Cardiac muscle cell (in vitro differentiated cells and primary cell): ENCODE measurements at places on chromosomes 7 and 10. TPM values are rescaled to one million over a fixed set of nuclear protein-coding genes. Genes with fewer than 3 reads are reported as not detected.

DNA sequence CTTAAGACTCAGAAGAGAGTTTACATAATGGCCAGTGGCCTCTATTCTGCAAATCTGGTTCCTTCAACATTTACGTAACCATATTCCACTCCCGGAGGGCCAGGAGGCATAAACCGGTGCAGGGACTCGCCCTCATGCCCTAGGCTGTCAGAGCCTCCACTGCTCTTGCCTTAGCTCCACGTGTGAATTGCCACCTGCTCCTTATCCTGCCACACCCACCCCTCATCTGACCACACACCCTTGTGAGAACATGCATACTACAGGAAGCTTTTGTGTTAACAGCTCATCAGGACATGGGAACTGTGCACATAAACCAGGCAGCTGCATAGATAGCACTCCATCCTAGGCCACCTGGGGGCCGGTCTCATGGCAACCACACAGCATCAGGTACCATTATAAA is 146.7 kb upstream of the PFKP start:
- no peak overlapping the region for H3K27ac ChIP-seq
- H3K4me3 ChIP-seq = no peak overlapping the region
- H3K36me3 ChIP-seq = no peaks in the 10 kb centered on the region
- H3K4me1 ChIP-seq = no peaks in the 10 kb centered on the region
- DNase-seq = no peak

The LOXL4 gene
- 2.2 and 10.9 TPM in 2 replicates for total RNA-seq

GRCh38 chr10:29554660-29555059 is 80.1 kb downstream of the SVIL start:
- peak; percentile 23 for DNase-seq
- H3K4me3 ChIP-seq = no peak overlapping the region
- H3K27me3 ChIP-seq = no peaks in the 10 kb centered on the region
- no peak overlapping the region for H3K27ac ChIP-seq
- H3K4me1 ChIP-seq = peaks cover 4% of the 10 kb centered on the region

DNA sequence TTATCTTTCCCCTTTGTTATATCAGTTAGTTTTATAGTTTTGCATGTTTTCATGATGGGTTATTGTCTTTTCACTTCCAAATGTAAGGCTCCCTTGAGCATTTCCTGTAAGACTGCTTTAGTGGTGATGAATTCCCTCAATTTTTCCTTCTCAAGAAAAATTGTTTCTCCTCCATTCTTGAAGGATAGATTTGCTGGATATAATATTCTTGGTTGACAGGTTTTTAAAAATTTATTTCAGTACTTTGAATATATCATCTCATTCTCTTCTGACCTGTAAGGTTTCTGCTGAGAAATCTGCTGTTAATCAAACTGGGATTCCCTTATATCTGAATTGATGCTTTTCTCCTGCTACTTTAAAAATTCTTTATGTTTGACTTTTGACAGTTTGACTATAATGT is 33.3 kb downstream of the SCART1 start:
- no peaks in the 10 kb centered on the region for H3K4me1 ChIP-seq
- no peak overlapping the region for H3K4me3 ChIP-seq
- H3K27me3 ChIP-seq = no peaks in the 10 kb centered on the region
- H3K27ac ChIP-seq = no peak overlapping the region
- H3K36me3 ChIP-seq = no peaks in the 10 kb centered on the region
- DNase-seq = no peak
